ENCODE measurements at places on chromosomes 11 and 22. TPM values are rescaled to one million over a fixed set of nuclear protein-coding genes. Genes with fewer than 3 reads are reported as not detected.

GRCh38 chr22:47269516-47270088 is 507.2 kb downstream of the TBC1D22A start:
- no peaks in the 10 kb centered on the region for H3K36me3 ChIP-seq
- H3K4me1 ChIP-seq: peaks cover 5% of the 10 kb centered on the region
- no peak for DNase-seq
- H3K4me3 ChIP-seq: no peak overlapping the region
- H3K27ac ChIP-seq: no peak overlapping the region

- peak overlapping the region; percentile 93 for H3K27ac ChIP-seq
- peak; percentile 34 for DNase-seq
- no peak overlapping the region for H3K4me3 ChIP-seq
- H3K27me3 ChIP-seq: no peaks in the 10 kb centered on the region
- peaks cover 85% of the 10 kb centered on the region for H3K4me1 ChIP-seq
- H3K36me3 ChIP-seq: no peaks in the 10 kb centered on the region
Measured at GRCh38 chr11:62708793-62709192, 1.3 kb downstream of the GNG3 start.

GRCh38 chr11:68412593-68413475 is 47.7 kb upstream of the PPP6R3 start:
- H3K27me3 ChIP-seq: no peaks in the 10 kb centered on the region
- H3K36me3 ChIP-seq: peaks cover 5% of the 10 kb centered on the region
- peak; percentile 35 for DNase-seq
- H3K4me3 ChIP-seq: no peak overlapping the region
- no peaks in the 10 kb centered on the region for H3K4me1 ChIP-seq
- no peak overlapping the region for H3K27ac ChIP-seq

- no peak for DNase-seq
- peaks cover 12% of the 10 kb centered on the region for H3K4me1 ChIP-seq
- no peaks in the 10 kb centered on the region for H3K36me3 ChIP-seq
- no peaks in the 10 kb centered on the region for H3K27me3 ChIP-seq
- H3K4me3 ChIP-seq: no peak overlapping the region
- H3K27ac ChIP-seq: no peak overlapping the region
Measured at GRCh38 chr11:76105637-76106036, 100.7 kb downstream of the WNT11 start.

DNA sequence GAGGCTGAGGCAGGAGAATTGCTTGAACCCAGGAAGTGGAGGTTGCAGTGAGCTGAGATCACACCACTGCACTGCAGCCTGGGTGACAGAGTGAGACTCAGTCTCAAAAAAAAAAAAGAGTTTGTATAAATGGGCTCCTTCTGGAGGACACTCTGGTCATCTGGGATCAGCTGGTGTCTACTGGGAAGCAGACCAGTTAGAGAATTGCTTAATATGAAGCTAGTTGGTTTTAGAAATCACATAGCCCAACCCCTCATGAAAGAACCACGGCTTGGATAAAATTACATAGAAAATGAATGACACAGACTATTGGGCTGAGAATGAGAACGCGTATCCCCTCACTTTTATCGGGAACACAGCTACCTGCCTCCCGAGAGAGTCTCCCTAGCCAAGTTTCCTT is 3.2 kb upstream of the MS4A14 start:
- no peaks in the 10 kb centered on the region for H3K27me3 ChIP-seq
- H3K4me1 ChIP-seq: no peaks in the 10 kb centered on the region
- H3K27ac ChIP-seq: no peak overlapping the region
- no peak overlapping the region for H3K4me3 ChIP-seq

GRCh38 chr11:61963282-61964057 is 4.0 kb downstream of the FTH1 start:
- H3K27ac ChIP-seq: peak overlapping the region; percentile 99
- H3K4me1 ChIP-seq: peaks cover 51% of the 10 kb centered on the region
- no peak overlapping the region for H3K4me3 ChIP-seq
- peak; percentile 15 for DNase-seq
- H3K36me3 ChIP-seq: peaks cover 13% of the 10 kb centered on the region

- no peaks in the 10 kb centered on the region for H3K4me1 ChIP-seq
- H3K4me3 ChIP-seq: no peak overlapping the region
- no peaks in the 10 kb centered on the region for H3K27me3 ChIP-seq
Measured at GRCh38 chr22:44192098-44192815, 11.5 kb downstream of the PARVG start.

DNA sequence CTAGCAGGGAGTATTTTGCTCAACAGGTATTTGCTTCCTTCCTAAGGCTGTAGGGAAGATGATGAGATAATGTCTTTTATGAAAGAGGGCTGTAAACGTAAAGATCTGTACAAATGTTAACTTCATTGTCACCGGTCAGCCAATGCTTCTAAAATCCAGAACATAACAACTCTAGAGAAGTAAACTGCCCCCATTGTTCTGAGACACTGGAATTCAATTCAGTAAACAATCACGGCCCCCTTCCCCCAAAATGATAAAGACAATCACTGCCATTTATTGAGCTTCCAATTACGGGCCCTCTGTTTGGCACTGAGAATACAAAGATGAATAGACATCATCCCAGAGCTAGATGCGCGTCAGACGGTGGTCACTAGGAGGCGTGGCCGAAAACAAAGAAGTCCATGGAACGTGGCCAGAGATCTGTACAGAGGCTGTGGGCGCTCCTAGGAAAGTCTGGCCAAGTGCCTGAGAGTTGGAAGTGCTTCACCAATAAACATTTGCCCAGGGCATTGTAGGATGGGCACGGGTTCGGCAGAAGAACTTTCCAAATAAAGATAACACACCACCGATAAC is 576 bp downstream of the TMEM258 start:
- H3K4me3 ChIP-seq: peak overlapping the region; percentile 86
- H3K36me3 ChIP-seq: peaks cover 30% of the 10 kb centered on the region
- peak overlapping the region; percentile 96 for H3K27ac ChIP-seq
- H3K4me1 ChIP-seq: peaks cover 27% of the 10 kb centered on the region
- H3K27me3 ChIP-seq: no peaks in the 10 kb centered on the region

HBE1 gene
- not detected for total RNA-seq

DNA sequence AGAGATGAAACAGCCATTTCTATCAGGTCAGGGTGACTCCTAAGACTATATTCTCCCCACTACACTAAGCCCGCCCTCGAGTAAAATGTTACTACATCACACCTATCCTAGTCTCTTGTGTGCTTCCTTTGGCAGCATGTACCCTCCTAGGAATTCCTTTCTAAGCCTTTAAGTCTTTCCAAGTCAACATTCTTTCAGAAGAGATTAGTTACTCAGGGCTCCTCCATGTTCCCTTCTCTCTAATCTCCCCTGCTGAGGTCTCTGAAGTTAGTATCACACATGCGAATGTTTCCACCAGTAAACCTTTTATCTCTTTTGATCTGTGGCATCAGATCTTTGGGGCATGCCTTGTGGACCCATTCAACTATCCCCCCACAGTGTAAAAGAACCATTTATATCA is 873.7 kb upstream of the FAT3 start:
- no peaks in the 10 kb centered on the region for H3K4me1 ChIP-seq
- H3K4me3 ChIP-seq: no peak overlapping the region
- no peak for DNase-seq
- H3K27ac ChIP-seq: no peak overlapping the region
- H3K36me3 ChIP-seq: no peaks in the 10 kb centered on the region
- no peaks in the 10 kb centered on the region for H3K27me3 ChIP-seq

DNA sequence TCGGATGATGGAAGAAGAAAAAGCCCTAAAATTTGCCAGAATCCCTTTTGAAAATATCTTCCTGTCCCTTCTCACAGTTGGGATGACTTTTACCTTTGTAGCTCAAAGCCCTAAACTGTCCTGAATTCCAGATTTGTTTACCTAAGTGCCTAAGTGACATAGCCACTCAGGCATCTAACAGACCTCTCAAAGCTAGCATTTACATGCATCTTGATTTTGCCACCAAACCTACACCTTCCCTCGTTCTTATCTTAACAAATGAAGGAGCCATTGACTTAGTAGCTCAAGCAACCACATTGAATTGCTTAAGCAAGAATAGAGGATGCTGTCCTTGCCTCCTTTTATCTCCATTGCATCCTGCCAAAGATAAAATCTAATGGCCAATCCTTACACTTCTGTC is 198.4 kb upstream of the NTM start:
- H3K27ac ChIP-seq: no peak overlapping the region
- H3K36me3 ChIP-seq: no peaks in the 10 kb centered on the region
- H3K4me3 ChIP-seq: no peak overlapping the region
- no peak for DNase-seq
- H3K4me1 ChIP-seq: no peaks in the 10 kb centered on the region
- H3K27me3 ChIP-seq: no peaks in the 10 kb centered on the region

DNA sequence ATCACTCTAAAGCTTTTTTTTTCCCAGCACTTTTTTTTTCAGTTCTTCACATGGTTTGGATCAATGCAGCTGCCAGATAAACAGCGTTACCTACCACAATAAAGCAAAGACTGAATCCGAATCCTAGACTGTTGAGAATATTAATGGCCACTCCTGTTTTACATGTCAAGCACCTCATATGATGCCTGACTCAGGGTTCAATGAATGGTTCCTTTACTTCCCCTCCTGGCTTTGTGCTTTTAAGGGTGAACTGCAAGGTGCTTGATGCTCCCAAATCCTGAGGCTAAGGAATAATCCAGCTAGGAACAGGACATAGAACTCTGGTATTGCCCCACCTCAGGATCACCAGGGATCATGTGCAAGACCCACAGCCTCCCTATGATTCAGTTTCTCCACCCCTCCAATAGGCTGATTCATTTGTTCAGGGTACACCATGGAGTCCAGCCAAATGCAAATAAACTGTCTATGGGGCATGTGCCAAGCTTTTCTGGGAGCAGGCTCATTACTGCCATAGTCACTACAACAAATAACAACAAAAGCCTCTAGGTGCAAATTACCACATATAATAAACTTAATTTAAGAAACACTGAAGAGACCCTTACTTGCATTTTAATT is 104.3 kb downstream of the GAB2 start:
- peaks cover 18% of the 10 kb centered on the region for H3K4me1 ChIP-seq
- DNase-seq: peak; percentile 19
- H3K27ac ChIP-seq: no peak overlapping the region
- H3K27me3 ChIP-seq: no peaks in the 10 kb centered on the region
- H3K4me3 ChIP-seq: no peak overlapping the region

DNA sequence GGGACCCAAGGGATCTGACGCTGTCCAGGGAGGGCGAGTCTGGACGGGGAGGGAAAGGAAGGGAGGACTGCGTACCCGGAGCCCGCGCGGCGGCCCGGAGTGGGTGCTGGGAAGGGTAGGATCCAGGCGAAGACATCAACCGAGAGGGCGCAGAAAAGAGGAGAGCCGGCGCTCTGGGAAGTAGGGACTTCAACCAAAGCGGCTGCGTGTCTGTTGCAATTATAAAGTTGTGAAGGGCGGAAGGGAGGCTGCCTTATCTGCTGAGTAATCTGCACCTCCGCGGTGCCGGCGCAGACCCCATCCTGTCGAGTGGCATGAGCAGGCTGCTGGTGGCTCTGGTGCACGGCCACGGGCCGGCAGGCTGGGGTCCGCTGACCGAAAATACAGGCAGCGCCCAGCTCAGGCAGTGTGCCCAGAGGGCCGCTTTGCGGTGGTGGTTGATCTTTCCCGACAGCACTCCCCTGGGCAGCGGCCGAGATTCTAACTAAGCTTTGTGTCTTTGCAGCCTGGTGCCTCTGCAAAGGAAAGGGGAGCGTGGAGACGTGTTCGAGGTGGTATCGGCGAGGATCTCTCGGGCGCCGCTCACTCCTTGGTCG is 978 bp downstream of the C11orf87 start:
- no peaks in the 10 kb centered on the region for H3K36me3 ChIP-seq
- no peak for DNase-seq
- no peak overlapping the region for H3K27ac ChIP-seq
- no peak overlapping the region for H3K4me3 ChIP-seq

GRCh38 chr11:45852018-45852711 is 4.9 kb downstream of the CRY2 start:
- no peak for DNase-seq
- peaks cover 70% of the 10 kb centered on the region for H3K4me1 ChIP-seq
- H3K27ac ChIP-seq: peak overlapping the region; percentile 13
- H3K36me3 ChIP-seq: no peaks in the 10 kb centered on the region
- H3K27me3 ChIP-seq: no peaks in the 10 kb centered on the region

CHRNA10 gene
- 3.0 TPM for total RNA-seq

DNA sequence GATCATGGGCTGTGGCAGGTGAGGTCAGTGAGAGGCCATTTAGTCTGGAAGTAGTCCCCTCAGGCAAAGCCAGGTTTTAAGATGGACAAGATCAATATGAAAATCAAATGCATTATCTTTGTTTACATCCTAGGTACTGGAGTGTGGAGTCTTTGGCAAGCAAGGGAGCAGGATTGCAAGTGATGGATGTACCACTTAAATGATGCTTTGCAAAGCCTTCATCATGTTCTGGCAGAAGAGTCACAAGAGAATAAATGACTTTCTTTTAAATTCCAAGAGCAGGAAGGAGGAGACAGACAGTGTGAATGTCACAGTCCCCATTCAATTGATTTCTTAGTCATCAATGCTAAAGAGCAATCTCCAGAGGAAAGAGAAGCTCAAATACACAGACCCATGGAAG is 908.3 kb downstream of the FAM181B start:
- no peaks in the 10 kb centered on the region for H3K36me3 ChIP-seq
- no peaks in the 10 kb centered on the region for H3K27me3 ChIP-seq

DNA sequence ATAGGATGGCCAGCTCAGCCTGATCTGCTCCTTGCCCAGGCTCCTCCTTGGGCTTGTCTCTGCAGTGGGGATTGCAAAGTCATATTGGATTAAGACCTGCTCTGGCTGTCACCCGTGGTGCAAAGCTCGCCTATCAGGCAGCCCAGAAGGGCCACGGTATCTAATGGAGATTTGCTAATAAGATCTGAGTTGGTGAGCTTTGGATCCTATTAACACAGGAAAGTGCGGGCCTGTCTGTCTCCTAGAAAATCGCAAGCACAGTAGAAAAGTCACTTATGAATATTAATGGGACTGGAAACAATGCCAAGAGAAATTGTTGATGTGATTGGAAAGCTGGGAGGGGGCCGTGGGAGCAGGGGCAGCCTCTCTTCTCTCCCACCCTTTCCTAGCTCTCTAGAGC is 72.8 kb downstream of the CHST1 start:
- H3K27me3 ChIP-seq: no peaks in the 10 kb centered on the region
- H3K4me3 ChIP-seq: no peak overlapping the region
- DNase-seq: no peak
- H3K4me1 ChIP-seq: no peaks in the 10 kb centered on the region
- H3K27ac ChIP-seq: no peak overlapping the region

DNA sequence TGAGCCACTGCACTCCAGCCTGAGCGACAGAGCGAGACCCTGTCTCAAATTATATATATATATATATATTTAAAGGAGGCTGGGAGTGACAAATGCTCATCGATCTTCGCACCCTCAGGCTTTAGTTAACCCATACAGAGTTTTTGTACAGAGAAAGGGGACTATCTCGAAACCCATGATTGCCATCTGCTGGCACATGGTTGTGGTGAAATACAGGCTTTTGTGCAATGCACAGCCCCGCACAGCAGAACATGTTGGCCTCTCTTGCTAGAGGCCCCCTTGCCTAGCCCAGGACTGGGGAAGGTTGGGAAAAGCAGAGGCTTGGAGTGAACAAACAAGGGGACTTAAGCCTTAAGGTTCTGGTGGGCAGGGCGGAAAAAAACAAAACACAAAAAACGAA is 3.6 kb downstream of the MYBPC3 start:
- H3K36me3 ChIP-seq: no peaks in the 10 kb centered on the region
- H3K27ac ChIP-seq: no peak overlapping the region
- peaks cover 21% of the 10 kb centered on the region for H3K4me1 ChIP-seq
- DNase-seq: no peak

ANO5 gene
- 4.9 TPM for total RNA-seq

GRCh38 chr22:27149921-27150543 is 492.6 kb downstream of the MIAT start:
- no peaks in the 10 kb centered on the region for H3K36me3 ChIP-seq
- no peak overlapping the region for H3K4me3 ChIP-seq
- H3K4me1 ChIP-seq: peaks cover 5% of the 10 kb centered on the region
- H3K27me3 ChIP-seq: no peaks in the 10 kb centered on the region

RRAS2 gene
- 15.8 TPM for total RNA-seq

All from body of pancreas (tissue), 4 donors.